ENCODE measurements at places on chromosomes 7 and 10.
A peak's percentile ranks its signal among the peaks of the same experiment; 100 is the strongest.

DNA sequence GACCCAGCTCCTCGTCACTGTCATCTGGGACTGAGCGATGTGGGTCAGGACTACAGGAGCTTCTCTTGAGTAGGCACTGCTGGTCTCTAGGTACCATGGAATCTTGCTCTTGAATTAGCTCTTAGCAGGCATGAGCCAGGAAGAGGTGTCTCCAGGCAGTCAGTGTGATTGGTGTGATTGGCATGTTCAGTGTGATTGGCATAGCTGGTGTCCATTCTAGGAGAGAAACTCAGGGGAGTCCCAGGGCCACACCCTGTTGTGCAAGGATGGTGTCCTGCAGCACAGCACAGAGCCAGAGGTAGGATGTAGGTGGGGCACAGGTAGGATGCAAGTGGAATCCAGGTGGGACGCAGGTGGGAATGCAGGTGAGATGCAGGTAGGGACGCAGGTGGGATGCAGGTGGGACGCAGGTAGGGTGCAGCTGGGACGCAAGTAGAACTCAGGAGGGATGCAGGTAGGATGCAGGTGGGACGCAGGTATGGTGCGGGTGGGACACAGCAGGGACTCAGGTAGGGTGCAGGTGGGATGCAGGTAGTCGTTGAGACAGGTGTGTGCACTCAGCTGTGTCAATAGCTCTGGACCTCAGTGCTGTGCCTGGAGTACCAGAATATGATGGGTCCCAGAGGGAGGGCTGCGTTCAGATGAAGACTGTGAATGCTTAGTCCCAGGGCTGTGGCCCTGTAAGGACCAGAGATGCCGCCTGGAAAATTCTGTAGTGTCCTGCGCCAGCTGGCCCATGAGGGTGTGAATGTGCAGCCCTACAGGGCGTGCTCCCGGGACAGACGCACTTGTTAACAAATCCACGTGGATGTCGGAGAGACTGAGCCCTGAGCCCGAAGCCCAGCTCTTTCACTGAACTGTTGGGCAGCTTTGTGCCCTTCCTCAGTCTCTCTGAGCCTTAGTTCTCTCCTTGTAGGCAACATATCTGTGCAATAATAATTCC is 248.2 kb upstream of the PITRM1 start:
- DNase-seq: no peak

- DNase-seq: peak; percentile 46
Observed at GRCh38 chr7:75971961-75972763, 22.2 kb downstream of the TMEM120A start.

DNA sequence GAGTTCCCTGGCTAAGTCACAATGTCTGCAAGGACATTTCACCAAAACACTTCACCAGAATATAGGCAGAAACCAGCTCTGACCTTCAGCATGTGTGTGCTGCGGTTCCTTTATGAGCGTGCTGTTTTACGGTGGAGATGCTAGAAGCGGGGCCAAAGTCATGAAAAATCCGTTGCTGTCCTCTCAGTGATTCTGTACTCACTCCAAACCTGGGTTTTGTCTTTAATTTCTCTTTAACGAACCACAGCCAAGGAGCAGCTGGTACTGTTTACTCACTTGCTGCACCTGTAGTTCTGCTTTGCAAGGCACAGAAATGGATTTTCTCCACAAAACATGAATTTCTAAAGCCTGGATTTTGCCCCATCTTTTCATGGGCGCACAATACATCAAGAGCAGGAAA is 639.9 kb downstream of the PHTF2 start:
- no peak for DNase-seq

DNA sequence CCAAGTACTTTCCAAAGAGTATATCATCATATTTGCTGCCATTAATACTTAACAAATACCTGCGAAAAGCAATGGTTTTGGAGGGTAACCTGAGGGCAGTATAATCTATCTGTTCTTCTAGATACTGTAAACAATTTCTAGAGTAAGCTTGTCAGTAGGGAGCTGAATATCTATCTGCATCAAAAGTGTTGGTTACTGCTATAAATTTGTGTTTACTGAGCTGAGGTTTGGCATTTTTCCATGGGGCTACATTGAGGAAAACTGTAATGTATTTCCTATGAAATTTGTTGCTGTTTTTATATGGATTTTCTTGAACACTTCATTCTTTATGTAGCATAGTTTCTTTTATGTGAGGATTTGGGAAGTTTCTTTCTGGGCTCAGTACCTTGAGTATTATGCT is 913.4 kb downstream of the CNTNAP2 start:
- no peak for DNase-seq

DNA sequence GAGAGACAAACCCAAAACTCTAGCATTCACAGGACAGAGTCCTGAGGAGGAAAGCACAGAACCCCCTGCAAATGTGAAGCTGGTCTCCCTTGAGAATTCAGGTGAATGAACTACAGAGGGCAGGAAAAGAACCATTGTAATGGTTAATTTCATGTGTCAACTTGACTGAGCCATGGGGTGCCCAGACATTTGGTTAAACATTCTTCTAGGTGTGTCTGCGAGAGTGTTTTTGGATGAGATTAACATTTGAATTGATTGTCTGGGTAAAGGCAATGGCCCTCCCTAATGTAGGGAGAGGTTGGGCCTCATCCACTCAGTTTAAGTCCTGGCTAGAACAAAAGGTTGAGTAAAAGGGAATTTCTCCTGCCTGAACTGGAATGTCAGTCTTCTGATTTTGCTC is 15.7 kb upstream of the CDK1 start:
- DNase-seq: peak; percentile 75

DNA sequence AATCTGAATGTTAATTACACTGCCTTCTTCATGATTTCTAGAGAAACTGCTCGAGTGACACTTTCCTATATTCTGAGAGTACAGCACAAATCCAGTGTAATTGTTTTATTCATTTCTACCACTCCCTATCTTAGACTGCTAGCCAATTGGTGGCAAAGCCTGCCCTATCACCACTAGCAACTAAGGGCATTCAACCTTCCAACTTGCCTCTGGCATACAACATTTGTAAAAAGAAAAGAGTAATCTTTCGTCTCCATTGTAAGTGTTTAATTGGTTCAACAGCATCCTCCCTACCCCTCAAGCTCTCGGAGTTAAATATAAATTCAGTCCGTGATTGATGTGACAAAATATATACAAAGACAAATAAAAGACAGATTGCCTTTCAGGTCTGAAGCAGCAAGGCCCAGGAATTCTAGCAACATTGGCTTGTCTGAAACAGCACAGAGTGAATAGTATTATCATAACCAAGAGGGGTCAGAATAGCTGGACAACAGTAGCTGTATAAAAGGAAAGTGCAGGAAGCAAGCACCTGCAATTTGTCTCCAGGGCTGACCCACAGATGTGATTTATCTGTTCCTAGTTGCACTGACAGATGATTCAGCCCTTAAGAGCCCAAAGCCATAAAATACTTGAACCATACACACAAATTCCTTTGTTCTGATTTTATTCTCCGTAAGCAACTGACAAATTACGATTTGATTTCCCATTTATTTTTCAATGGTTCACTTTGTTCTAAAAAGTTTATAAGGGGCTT is 47.6 kb upstream of the ANKRD1 start:
- DNase-seq: no peak

DNA sequence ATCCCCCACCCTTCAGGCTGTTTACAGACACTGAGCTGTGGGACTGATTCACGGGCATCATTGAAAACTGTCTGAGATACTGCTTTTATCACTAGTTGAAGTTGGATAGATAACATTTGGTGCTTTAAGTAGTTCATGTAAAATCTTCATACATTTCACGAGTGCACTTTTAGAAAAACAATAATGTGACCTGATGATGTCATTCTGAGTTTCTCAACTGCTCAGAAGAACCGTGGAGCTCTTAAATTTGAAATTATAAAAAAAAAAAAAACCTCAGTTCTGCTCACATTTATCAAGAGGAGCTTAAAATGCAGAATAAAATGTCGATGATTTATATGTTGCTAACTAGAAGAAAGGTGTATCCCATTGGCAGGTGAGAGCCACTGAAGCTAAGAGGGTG is 81.5 kb downstream of the GALNT11 start:
- DNase-seq: no peak

DNA sequence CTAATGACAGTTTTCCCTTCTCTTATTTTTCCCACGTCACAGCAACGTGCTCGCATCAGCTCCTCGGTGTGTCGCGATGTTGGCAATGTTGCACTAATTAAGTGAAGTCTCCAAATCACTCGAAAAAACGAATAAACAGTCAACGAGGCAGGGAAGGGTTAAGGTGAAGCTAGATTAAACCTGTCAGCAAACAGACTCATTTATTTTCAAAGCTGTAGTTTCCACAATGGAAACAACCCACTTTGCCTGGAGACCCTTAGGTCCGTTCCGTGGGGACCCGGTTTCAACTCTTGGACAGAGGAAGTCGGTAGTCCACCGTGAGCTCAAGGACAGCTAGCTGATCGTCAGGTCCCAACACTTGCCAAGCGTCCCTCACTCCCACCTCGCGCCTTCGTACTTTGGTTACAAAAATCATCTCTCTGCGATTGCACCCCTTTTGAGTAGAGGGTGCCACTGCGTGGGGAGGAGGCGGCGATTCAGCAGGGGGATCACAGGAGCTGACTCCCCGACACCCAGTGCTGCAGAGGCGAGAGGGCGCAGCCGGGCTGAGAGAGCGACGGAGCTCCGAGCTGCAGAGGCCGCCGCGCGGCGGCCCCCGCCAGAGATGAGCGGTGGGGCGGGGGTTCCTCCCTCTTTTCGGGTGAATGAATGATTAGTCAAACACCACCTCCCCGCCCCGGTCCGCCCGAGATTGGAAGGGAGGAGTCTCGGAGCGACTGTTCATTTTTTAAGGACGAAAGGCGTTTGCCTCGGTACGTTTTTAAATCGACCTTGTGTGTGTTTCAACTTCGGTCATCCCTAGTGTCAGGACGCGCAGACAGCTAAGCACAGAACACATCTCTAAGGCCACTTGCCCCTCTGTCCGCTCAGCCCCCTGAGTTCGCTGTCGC is 1.3 kb upstream of the BMPER start:
- DNase-seq: peak; percentile 72

GRCh38 chr10:58645416-58646146 is 132.9 kb downstream of the BICC1 start:
- DNase-seq: no peak

DNA sequence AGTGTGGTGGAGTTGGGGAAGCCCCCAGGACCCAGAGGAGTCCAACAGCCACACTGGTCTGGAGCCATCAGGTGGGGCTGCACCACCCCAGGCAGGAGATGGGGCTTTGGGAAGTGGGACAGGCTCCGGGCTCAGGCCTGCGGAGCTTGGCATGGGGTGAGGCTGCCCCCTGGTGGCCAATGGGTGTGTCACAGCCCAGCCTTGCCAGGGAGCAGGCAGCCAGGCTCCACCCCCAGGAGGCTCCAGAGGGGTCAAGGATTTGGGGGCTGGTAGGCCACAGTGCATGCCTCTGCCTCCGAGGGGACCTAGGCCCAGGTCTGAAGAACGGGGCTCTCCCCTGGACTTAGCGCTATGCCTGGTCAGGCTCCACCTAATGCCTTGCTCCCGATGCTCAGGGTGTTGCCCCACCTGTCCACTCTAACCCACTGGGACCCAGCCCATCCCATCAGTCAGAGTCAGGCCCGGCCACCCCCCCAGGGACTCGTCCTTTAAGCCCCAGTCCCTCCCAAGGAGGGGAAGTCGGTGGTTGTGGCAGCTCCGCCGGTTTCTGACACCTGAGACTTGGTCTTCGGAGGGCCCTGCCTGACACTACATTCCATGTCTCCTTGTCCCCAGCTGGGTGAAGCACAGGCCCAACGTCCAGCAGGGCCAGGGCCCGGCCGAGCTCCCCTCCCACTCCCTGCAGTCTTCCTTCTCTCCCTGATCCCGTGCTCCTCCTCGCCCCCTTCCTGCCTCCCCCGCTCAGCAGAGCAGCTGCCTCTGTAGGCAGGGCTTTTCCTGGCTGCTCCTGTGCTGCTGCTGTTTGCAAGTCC is 11.3 kb upstream of the SAMD8 start:
- peak; percentile 92 for DNase-seq

DNA sequence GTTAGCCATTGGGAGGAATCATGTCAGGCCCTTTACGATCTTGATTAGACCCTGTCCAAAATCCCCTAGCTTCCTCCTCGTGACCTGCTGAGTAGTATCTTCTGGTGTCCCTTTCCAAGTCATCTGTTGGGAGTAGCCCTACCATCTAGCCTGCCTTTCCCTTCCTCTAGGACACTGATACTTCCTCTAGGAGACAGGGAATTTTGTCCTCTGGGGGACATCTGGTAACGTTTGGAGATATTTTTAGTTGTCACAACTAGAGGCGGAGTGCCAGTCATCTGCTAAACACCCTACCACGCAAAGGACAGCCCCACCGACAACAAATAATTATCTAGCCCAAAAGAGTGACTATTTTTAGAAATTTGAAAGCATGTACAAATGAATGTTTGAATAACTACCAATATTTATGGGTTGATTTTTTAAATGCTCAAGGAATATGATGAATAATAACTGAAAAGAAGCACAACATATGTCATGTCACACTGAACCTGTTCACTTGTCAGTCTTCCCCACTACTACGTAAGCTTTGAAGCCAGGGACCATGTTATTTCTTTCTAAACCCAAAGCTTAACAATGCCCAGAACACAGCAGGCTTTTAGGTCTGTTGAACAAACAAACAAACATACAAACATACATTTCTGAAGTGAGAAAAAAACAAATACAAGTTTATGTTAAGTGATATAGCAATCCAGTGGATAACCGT is 105.9 kb downstream of the ARHGAP12 start:
- no peak for DNase-seq

Measured in ELF-1 (cell line).